ENCODE measurements at places on chromosomes 6 and 20.

DNA sequence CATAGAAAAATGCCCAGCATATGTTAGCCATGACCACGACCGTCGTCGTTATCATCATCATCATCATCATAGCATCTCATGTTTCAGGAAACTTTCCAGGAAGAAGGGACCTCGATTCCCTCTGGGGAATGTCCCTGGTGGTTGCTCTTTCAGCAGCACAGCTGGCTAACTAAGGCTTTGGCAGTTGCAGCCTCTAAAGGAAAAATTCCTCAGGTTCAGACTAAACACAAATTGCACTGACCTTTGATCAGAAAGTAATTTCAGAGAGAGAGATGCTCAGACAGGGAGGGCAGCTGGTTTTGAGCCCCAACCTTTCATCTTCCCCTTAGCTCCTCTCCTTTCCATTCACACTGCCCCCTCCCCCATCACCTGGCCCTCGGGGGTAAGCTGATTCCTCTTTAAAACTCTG, 5.6 kb upstream of the CFB start:
- DNase-seq = no peak

- no peak for DNase-seq
These were observed 722.4 kb downstream of the GRIK2 start for GRCh38 chr6:102115911-102116310.

- no peak for DNase-seq
These were observed 553.1 kb upstream of the MAN1A1 start for GRCh38 chr6:119902681-119903080.

GRCh38 chr6:16729183-16729691, 32.0 kb downstream of the ATXN1 start:
- DNase-seq = no peak

DNA sequence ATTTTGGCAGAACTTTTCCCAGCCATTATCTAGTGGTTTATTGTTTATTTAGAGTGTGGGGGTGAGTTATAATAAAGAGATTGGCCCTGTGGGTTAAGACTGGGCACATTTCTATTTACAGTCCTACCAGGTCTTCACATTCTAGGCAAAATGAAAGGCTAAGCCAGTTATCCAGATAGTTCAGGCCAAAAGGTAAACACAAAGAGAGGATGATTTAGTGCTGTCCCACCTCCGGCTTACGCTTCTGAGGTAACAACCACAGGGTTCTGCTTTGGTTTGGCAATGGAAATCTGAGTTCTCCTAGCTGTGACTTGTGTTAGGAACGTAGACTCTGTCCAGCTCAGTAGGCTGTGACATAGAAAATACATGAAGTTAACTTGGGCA, 50.3 kb upstream of the PTPRK start:
- DNase-seq = no peak

DNA sequence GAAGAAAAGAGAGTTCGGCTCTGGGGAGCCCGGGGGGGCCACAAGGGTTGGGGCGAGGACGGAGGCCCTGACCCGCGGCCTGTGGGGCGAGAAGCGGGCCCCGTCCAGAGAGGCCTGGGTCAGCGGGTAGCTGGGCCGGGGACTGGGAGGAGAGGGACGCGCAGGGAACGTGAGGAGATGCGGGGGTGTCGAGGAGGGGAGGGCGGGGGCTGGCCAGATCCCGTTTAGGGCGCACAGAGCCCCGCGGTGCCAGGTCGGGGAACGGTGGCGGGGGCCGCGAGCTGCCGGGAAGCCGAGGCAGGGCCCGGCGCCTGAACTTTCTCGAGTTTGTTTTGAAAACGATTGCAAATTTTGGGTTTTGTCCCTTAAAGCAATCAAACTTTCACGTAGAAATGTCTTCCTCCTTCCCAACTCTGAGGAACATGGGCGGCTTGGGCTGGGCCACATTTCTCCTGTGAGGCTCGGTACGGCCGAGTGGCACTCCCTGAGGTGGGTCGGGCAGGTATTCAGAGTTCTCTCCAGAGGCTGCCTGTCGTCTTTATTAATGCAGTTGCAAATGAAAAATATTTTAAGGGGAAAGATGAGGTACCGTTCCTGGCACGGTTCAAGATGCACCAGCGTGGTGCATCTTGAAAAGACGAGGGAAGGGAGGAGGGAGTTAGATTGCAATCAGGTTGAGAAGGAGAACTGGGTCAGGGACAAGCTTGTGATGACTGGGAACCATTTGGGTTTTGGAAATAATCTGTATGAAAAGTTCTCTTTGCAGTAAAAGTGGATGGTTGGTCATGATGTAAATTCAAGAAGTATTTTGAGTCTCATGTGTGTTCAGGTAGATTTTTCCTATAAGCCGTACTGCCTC, 972 bp downstream of the RNF8 start:
- no peak for DNase-seq

GRCh38 chr20:24458436-24458835, 11.0 kb upstream of the SYNDIG1 start:
- no peak for DNase-seq

GRCh38 chr6:53857318-53858094, 62.7 kb downstream of the LRRC1 start:
- DNase-seq = no peak

DNA sequence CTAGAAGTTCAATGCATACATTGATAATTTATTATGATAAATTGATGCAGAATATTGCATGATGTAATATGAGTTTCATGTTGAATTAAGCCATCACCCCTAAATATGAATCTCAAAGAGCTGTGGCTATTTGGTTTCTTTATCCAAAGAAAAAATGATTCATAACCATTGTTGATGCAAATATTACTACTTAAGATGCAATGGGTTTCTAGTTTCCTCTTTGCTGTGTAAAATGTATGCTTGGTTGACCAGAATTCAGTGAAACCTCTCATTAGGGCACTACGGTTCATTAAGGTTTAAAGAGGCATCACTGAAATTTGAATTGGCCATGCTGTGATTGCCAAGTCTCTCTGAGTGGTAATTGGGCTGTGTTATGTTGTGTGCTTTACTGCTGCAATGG, 492.5 kb upstream of the FLRT3 start:
- no peak for DNase-seq

- DNase-seq = peak; percentile 45
These were observed 244.2 kb downstream of the HIVEP2 start for GRCh38 chr6:142700671-142701312.

- DNase-seq = no peak
These were observed 355.2 kb downstream of the ADGRB3 start for GRCh38 chr6:68990317-68990716.

GRCh38 chr20:63411151-63411897, 50.2 kb upstream of the CHRNA4 start:
- no peak for DNase-seq

DNA sequence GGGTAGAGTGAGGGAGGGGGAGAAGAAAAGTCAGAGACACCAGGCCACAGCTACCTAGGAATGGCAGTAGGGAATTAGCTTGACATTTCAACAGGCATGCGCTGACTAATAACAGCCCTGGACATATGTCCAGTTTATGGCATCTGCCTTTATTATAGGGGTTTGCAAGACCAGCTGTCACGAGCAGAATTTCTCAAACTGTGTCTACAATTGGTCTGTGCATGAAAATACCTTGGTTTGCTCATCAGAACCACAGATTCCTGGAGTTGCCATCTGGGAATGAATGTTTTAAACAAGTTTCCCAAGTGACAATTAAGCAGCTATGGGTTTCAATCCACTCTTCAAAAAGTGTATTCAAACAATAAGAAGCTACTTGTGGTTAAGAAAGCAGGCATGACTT, 110.3 kb upstream of the ENPP5 start:
- DNase-seq = no peak

DNA sequence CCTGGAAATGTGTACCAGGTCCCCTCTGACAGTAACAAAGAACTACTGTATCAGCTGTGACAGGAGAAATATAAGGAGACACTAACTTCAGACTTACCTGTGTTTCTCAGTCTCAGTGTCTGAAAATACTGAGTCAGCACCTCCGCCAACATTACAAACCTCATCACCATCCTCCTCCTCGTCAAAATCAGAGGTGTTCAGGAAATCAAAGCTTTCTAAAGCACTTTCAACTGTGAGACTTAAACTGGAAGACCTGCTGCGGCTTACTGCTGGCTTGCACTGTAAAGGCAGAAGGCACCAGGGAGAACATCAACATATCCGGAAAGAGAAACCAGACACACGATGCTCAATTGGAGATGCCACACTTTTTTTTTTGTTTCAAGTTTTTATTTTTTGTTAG, 40.3 kb upstream of the ARMH2 start:
- DNase-seq = no peak

DNA sequence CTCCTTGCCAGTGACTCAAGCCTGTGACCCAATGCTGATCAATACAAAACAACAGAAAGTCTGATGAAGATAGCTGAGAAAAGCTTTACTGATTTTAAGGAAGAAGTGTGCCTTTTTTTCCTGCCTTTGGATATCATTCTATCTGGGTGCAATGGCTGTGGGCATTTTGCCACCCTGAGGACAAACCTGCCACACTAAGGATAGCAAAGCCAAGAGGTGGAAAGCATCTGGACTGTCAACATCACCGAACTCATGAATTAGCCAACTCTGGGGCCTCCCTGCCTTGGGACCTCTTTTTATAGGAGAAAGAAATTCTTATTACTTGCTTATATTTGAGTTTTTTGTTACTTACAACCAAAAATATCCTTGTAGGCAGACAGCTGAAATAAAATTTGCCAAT, 19.9 kb downstream of the RALGAPA2 start:
- DNase-seq = no peak

DNA sequence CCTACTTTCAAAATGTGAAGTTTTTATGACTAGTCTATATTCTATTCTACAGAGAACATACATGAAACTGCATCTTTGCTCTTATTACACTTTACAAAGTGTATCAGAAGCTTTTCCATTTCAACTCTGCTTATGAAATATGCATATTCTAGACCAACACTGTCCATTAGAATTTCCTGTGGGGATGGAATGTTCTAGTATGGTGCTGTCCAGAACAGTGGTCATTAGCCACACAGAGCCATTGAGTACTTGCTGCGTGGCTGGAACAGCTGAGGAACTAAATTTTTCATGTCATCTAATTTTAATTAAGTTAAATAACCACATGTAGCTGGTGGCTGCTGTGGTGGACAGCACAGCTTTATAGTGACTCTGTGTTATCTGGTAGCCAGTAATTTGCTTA, 105.9 kb upstream of the PDE10A start:
- DNase-seq = no peak

DNA sequence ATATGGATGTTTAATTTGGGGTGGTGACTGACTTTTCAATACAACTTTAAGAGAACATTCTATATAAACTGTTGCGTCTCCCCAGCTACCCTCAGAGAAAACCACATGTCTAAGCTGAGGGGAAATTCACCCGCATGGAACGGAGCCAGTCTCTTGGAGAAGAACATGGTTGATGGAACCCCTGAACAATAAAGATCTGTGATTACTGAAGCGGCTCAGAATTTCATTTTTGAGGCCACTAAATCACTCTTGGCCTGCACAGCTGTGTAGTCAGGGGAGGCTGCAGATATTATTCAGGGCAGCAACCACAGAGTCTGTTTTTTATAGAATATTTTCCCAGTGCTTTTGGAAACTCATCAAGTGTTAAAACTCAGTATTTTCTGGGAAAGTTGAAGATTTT, 73.8 kb downstream of the EYA4 start:
- no peak for DNase-seq

DNA sequence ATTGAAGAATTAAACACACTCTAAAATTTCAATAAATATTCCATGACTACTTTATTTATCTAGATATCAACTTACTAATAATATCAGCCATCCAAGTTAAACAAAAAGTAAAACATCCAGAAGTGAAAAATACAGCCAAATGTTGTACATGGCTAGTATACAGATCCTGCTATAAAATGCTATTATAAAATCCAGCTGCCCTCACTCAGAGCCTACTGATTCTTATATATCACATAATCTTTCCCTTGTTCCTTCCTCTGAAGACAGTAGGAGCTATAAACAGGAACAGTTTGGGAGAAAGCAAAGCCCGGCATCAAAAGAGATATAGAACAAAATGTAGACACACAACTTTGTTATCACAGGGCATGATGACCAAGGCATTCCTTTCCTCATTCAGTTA, 212.9 kb downstream of the PLCB4 start:
- DNase-seq = no peak

GRCh38 chr20:58981628-58982364, 740 bp downstream of the NELFCD start:
- DNase-seq = no peak

DNA sequence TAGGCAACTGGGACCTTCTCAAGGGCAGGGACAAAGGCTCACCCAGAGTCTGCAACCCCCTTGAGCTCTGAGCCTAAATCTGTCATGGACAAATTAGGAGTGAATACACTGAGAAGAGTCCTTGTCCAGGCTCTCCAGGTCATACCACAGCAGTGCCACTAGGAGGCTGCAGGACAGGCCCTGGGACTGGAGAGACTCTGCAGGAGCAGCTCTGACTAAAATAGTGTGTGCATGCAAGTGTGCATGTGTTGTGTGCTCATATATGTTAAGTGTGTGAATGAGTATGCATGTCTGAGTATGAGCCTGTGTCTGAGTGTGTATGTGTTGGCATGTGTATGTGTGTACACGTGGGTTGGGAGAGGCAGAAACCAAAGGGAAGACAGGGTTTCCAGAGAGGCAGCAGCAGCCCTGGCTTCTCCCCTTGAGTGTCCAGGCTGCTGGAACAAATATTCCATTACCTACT, 27.1 kb downstream of the MRPL14 start:
- DNase-seq = no peak

DNA sequence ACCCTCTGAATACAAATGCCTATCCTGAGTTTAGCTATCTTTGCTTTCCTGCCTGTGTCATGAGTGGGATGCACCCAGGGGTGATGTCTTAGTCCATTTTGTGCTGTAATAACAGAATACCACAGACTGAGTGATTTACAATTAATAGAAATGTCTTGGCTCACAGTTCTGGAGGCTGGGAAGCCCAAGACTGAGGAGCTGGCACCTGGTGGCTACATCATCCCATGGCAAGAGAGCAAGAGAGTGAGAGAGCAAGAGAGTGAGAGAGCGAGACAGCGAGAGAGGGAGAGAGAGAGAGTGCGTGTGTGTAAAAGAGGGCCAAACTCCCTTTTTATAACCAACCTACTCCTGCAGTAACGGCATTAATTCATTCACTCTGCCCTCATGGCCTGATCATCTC, 76.8 kb downstream of the PRDM1 start:
- no peak for DNase-seq

DNA sequence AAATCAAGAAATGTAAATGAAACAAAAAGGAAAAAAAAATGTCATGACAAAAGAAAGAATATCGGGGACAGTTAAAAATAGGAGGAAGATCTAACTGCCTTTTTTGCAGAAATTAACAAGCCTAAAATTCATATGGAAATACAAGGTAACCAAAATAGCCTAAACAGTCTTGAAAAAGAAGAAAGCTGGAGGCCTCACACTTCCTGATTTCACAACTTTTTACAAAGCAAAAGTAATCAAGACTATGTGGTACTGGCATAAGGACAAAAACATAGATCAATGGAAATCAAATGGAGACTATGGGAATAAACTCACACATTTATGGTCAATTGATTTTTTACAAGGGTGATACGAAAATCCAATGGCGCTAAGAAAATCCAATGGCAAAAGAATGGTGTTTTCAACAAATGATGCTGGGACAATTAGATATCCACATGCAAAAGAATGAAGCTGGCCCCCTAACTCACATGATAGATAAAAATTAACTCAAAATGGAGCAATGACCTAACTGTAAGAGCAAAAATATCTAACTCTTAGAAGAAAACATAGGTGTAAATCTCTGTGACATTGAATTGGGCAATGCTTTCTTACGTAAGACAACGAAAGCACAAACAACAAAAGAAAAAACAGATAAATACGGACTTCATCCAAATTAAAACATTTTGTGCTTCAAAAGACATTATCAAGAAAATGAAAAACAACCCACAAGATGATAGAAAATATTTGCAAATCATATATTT, 24.5 kb downstream of the MAP3K5 start:
- DNase-seq = no peak

All from esophagus muscularis mucosa (tissue), 4 donors.